CD4-positive, alpha-beta T cell treated with Interleukin-15 for 1 hour (primary cell): ENCODE measurements at places on chromosomes 2 and 18.

- DNase-seq: no peak
These were observed 280.4 kb upstream of the LRATD1 start for GRCh38 chr2:14352067-14352466.

- DNase-seq: no peak
These were observed 15.9 kb downstream of the GTF3C3 start for GRCh38 chr2:196783431-196784094.

GRCh38 chr18:58392324-58393000 lies 236.4 kb downstream of the ALPK2 start:
- no peak for DNase-seq

GRCh38 chr2:53778536-53779162 lies 8.1 kb downstream of the ASB3 start:
- DNase-seq: no peak

GRCh38 chr2:181850936-181851560 lies 40.5 kb upstream of the ITPRID2 start:
- DNase-seq: no peak

- DNase-seq: no peak
These were observed 36.8 kb downstream of the ACVR1 start for GRCh38 chr2:157839162-157839801.

GRCh38 chr2:79876430-79876829 lies 363.6 kb downstream of the CTNNA2 start:
- DNase-seq: no peak

DNA sequence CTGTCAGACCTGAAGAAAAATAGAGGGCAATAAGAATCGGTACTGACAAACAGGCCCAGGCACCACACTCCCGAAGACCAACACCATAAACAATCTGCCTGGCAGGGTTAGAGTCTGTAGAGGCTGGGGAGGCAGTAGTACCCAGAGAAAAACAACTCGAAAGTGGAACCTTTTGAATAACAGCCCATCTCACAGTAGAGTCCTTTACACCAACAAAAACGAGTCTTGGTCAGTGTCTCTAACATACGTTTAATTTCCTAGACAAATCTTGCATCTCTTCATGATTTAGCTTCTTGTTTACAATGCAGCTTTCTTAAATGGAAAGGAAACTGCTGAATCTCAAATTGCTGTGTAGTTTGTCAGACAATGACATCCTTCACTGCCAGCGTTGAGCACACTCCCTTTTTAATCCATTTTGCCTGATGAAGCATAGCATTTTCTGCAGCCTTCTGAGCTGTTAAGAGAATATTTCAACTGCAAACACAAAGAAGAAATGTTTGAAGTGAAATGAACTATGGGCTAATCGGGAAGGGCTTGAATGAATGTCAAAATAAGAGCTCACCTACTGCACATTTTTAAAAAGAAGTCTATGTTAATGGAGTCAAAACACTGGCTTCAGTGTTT lies 73.1 kb upstream of the DSG1 start:
- no peak for DNase-seq

DNA sequence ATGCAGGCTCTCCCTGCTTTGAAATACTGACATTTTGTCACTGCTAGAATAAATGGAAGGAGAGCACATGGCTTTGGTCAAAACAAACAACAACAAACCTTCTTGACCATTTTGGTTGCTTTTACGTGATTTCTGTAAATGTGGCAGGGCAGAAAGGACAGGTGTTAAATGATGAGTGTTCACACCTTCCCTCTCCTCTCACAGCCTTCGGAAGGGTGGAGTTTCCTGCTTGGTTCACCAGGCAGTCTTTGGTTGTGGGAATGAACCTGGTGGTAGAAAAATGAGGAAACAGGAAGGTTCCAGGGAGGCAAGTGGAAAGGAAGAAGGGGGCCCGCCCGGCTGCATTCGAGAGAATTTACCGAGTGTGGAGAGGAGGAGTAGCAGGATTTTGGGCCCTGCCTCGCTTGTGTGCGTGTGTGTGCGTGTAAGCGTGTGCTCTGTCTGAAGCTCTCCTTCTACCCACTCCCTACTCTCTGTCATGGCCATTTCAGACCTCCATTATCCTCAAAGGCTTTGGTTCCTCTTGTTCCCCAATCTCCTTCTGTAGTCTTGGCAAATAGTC lies 23.7 kb upstream of the SPP2 start:
- no peak for DNase-seq

DNA sequence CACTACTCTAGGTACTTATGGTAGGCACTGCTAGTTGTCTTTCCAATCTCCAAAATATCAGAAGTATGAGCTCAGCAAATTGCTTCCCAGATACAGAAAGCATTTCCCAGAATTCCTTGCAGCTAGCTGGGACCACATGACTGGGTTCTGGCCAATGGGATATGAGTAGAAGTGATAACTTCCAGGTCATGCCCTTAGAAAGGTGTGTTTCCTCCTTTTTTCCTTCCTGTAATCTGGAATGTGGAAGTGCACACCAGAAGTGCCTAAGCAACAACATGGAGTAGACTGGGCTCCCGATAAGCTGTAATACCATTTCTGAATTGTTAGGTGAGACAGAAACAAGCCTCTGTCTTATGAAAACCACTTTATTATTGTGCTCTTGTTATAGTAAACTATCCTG lies 279.8 kb downstream of the ZNF385B start:
- no peak for DNase-seq

GRCh38 chr18:56716692-56717146 lies 65.6 kb downstream of the WDR7 start:
- DNase-seq: no peak

DNA sequence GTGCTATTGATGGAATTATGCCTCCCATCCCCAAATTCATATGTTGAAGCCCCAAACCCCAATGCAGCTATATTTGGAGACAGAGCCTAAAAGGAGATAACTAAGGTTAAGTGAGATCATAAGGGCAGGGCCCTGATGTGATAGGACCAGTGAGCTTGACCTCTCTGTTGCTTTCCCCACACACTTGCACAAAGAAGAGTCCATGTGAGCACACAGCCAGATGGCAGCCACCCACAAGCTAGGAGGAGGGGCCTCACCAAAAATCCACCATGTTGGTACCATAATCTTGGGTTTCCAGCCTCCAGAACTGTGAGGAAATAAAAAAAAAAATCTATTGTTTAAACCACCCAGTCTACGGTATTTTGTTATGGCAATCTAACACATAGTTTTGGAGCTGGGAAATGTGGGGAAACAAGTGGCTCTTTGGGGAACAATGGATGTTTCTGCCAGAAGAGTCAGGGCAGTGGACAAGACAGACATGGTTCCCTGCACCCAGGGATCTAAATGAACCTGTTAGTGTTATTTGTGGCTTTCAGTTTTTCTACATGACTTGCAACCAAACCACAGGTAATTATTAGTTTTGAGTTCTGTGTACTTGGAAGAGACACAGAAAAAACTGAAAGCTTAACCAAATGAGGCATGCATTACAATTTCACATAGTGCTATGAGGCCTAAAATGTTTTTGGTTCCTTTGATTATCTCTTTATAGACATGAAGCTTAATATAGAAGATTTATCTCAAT lies 259.1 kb downstream of the LTBP1 start:
- DNase-seq: no peak

DNA sequence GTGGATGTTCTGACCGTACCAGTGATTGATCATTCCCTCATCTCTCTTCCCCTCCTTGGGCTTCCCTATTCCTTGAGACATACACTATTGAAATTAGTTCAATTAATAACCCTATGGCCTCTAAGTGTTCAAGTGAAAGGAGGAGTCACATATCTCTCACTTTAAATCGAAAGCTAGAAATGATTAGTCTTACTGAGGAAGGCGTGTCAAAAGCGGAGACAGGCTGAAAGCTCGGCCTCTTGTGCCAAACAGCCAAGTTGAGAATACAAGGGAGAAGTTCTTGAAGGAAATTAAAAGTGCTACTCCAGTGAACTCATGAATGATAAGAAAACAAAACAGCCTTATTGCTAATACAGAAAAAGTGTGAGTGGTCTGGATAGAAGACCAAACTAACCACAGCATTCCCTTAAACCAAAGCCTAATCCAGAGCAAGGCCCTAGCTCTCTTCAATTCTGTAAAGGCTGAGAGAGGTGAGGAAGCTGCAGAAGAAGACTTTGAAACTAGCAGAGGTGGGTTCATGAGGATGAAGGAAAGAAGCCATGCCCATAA lies 144.4 kb upstream of the LYPD6 start:
- no peak for DNase-seq

- no peak for DNase-seq
These were observed 466.5 kb upstream of the ID2 start for GRCh38 chr2:8215159-8215863.

GRCh38 chr2:128472789-128473174 lies 154.1 kb upstream of the HS6ST1 start:
- no peak for DNase-seq

DNA sequence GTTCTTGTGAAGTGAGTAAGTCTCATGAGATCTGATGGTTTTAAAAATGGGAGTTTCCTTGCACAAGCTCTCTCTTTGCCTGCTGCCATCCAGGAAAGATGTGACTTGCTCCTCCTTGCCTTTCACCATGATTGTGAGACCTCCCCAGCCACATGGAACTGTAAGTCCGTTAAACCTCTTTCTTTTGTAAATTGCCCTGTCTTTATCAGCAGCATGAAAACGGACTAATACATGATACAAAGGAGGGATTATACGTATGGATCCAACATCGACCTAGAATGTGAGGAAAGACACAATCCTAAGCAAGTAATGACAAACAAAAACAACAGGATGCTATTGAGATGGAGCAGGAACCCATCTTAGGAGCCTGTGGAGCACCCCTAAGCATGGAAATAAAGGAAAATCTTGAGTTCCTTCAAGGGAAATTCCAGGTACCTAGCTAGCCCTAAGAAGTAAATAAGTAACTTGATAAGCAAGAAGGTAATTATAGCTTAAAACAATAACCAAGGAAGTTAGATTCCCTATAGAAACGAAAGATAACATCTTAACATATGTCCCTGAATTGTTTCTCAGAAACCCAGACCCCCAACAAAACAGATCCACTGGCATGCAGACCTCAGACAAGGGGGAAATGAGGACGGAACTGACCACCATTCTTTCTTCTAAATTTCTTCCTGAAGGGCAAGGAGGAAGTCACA lies 1.5 kb upstream of the TNFRSF11A start:
- no peak for DNase-seq

- no peak for DNase-seq
These were observed 33.1 kb upstream of the NPC1 start for GRCh38 chr18:23619388-23619881.

- no peak for DNase-seq
These were observed 801 bp upstream of the SFTPB start for GRCh38 chr2:85668857-85669142.

DNA sequence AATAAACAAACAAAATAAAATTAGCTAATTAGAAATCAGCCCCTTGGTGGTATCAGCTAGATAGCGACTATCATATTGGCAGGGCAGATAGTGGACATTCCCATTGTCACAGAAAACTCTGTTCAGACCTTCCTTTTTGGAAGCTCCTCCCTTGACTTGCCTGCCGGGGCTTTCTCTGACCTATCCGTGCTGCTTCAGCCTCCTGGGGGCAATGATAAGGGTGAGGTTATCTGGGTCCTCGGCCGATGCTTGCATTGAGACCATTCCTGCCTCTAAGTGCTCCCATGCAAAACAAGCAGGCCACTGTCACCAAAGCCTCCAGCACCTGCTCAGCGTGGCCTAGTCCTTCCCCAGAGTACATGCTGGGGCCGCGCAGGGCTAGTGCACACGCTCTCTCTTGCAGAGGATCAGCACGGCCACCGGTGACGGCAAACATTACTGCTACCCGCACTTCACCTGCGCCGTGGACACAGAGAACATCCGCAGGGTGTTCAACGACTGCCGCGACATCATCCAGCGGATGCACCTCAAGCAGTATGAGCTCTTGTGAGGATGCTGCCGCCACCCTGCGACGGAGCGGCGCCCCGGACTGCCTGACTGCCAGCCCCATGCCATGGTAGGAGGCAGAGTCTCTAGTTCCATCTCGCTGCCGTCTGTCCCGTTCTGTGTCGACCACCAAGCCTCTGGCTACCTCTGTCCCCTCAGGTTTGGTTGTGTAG lies 27.4 kb downstream of the MPPE1 start:
- DNase-seq: no peak

- no peak for DNase-seq
These were observed 10.6 kb upstream of the IHH start for GRCh38 chr2:219071131-219071816.

DNA sequence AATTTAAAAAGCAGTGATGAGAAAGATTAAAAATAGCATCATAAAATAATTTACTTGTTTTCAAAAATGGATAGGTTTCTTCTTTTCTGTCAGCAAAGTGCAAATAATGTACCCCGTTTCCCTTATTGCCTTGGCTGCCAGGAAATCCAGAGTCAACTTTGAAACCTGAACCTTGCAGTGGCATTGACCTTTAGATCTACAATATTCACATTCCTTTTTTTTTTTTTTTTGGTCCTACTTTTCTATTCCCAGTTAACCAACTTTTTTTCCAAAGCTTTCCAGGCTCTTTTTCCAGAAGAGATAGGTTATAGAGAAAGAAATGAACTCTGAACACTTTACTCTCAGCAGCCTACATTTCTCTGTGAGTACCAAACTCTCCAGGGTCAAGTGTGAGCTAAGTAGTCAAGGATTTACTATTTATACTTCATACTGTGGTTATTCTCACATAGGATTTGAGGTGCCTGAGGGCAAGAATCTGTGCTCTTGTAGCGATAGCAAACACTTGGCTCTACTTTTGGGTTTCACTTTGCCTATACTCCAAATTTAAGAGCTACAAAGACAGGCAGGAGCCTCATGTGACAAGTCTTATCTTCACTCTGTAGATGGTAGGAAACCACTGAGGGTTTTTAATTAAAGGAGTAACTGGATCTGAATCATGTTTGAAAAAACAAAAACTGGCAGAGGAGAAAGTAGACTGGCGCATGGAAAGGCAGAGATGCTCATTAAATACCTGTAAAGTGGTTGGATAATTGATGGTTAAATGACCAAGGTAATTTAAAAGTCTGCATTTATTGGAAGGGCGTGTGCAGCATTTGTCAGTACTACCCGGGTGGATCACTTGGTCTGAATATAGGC lies 63.2 kb upstream of the TMEM17 start:
- no peak for DNase-seq

DNA sequence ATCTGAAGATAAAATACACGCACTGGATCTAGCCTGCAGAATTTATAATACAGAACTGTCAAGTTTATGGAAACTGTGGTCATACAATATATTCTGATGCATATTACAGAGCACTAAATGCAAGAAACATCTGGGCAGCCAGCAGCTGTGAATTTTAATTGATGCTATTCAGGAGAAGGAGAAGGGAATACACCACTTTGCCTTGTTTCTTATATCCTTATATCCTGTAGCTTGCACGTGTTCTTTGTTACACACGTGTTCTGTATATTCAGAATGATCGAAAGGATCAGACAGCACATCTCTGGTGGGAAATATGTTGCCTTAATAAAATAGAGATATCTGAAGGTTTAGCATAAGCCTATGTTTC lies 335.8 kb downstream of the AGPS start:
- no peak for DNase-seq

- DNase-seq: no peak
These were observed 1087.6 kb upstream of the PIK3C3 start for GRCh38 chr18:40867459-40867858.

- DNase-seq: no peak
These were observed 48.4 kb downstream of the HK2 start for GRCh38 chr2:74882299-74882687.
